ENCODE measurements at places on chromosomes 6 and 20. TPM values are rescaled to one million over a fixed set of nuclear protein-coding genes. Genes with fewer than 3 reads are reported as not detected.

DNA sequence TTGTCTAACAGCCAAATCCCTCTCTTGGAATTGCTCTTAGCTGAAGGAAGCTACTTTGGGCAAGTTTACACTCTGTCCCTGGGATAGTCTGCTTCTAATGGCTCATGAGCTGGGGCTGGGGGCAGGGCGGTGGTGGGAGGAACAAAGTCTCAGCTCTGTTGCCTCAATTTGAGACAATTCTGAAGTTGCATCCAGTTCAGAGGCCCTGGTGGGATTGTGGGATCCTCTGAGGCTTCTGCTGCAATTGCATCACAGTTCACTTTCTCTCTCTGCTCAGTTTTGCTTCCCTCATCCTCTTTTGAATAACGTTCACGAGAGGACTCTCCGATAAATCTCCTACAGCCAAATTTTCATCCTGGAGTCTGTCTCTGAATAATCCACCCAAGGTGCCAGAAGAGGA lies 440.6 kb upstream of the SLC35B3 start:
- DNase-seq = no peak

GRCh38 chr6:33925936-33926335 lies 122.1 kb upstream of the MLN start:
- no peak for DNase-seq

DNA sequence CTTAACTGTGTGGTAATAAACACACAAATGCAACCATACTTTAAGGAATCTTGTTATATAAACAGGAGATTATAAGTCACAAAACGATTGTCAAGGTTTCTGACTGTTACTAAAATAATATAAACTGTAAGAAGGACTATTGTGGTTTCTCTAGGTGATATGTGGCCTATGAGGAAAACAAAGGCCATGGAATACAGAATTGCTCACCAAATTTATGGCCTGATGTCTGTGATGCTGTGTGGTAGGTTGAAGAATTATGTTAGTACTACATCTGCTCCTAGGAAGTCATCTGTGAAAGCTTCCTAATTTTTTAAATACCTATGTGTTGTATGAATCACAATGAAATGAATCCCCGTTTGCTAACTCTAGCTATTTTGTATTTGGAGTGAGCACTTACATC lies 875.4 kb upstream of the MAP3K7 start:
- no peak for DNase-seq

Gene TMEM74B
- total RNA-seq = 0.36 TPM

DNA sequence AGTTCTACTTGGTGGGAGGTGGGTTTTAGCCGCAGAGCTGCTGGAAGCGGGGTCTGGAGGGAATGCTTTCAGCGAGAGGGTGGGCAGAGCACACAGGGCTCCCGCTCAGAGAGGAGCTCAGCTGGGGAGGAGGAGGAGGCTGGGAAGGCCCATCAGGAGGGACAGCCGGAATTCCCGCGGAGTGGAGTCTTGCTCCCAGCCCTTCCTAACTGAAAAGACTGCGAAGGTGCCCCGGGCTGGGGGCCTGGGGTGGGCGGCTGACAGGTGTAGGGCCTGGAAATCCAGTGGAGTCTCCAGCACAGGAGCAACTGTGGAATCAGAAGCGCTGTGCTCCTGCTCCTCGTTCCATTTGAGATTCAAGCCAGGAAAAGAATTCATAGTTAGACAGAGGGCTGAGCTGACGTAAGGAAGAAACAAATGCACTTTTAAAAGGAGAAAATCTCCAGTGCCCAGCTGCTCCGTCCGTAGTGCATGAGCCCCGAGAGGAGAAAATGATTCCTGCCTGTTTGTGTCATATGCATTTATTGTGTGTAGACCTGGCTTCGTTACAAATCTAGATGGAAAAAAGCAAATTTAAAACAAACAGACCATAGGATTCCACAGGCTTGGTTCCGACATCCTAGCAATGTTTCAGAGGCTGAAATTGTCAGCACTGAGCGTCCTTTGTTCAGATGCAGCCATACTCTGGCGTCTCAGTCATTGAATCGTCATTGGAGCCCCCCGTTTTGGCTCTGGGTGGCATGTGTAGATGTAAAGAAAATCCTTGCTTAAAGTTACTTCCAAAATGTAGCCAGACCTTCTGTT lies 197.7 kb downstream of the SMOC2 start:
- no peak for DNase-seq

DNA sequence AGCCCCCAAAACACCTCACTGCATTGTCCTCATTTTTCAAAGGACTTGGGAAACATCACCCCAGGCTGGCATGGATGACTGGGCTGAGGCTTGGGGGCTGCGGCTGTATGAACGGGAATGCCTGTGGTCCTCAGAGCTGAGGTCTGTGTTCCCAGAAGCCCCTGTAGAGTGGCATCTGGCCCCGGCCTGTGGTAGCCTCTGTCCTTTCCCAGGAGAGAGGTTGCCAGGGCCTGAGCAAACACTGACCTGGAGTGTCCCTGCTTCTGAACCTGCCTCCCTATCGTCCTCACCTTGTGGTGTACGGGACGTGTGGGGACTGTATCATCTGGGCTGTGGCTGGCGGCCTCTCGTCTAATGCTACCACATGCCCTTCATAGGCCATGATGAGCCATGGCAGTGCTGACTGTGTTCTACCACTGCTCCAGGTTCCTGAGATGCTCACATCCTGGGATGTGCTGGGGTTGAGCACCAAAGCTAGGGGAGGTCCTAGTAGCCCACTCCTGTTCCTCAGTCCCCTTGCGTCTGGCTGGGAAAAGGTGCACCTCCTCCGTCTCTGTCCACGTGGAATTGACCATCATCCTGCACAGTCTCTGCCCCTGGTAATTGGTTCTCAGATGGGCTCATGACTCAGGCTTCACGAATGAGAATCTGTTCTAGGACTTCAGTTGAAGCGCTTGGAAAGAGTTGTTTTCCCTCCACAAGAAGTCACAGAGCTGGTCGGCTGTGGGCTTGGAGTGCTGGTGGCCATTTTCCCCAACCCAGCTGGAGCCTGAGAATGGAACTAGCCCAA lies 27.6 kb downstream of the PHACTR3 start:
- DNase-seq = no peak

- DNase-seq = no peak
These were observed 24.5 kb downstream of the FRK start for GRCh38 chr6:116036075-116036773.

DNA sequence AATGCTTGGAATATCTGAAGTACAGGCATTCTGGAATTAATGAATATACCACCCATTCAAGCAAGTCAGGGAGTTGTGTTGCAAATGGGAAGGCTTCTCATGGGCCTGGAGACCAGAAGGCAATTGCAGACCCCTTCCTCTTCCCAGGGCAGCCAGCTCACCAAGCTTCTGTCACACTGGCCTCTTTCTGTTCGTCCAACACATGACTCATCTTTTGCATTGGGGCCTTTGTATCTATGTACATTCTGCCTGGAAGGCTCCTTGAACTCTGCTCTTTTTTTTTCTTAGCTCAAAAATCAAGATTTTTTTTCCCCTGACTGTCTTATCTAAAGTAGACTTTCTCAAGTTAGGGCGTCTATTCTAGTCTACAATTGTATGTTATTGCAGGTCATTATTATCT lies 132.9 kb upstream of the MYLIP start:
- no peak for DNase-seq

DNA sequence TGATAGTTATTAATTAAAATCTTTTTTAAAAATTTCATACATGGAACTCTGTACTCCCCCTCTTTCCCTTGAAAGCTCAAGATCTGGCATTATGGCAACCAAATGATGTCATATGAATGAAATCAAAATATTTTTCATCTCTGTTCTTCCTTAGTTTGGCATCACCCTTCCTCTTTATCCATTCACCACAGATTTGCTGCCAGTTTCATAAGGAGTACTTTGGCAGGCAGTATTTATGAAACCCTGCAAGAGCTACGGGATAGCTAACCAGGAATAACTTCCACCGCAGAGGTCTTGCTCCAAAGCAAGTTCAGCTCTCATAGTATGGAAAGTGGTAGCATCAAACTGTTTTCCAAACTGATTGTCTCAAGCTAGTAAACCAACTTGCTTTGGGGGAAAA lies 113.9 kb upstream of the DOK5 start:
- DNase-seq = no peak

Gene BEND6
- total RNA-seq = not detected

Gene MROH8
- 1.1 TPM for total RNA-seq

- DNase-seq = no peak
These were observed 893 bp downstream of the PRDM13 start for GRCh38 chr6:99607416-99608036.

DNA sequence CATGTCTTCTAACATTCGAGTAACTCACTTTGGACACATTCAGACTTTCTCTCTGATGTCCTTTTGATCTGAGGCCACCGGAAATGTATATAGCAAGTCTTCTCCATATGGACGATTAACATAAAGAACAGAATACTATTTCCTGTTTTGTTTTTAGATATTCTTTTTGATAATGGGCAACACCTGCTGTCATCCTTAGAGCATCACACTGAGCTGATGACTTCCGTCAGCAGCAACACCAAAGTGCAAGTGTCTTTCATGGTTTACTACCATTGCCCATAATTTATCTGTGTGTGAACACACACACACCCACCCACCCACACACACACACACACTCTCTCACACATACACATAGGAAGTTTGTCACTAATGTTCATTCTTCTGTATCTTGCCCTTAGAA lies 112.7 kb upstream of the SIM1 start:
- DNase-seq = no peak

Gene DUSP15
- not detected for total RNA-seq

DNA sequence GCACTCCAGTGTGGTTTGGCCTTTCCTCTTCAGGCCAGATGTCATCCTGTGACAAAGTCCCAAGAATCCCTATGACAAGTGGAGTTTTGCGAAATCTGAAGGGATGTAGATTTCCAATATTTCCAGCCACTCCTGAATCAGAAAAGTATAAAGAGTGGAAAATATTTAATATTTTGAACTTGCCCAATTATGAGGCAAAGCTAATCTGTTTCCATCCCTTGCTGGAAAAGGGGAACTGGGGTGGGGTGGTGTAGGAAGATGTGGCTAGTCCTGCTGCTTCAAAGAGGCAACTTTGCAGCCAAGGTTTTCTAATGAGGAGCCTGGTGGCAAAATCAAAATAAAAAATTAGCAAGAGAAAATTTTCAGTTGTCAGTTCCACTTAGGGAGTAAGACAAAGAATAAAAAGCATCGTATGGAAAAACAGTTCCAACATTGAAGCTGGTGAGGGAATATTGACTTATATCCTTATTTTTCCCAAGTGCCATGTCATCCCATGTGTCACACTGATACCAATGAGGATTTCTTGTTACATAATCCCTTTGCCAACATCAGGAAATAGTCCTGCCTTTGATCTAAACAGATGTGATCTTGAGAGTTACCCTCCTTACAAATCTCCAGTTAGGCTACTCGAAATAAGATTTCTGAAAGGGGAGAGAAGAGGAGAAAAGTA lies 480.0 kb upstream of the JARID2 start:
- no peak for DNase-seq

DNA sequence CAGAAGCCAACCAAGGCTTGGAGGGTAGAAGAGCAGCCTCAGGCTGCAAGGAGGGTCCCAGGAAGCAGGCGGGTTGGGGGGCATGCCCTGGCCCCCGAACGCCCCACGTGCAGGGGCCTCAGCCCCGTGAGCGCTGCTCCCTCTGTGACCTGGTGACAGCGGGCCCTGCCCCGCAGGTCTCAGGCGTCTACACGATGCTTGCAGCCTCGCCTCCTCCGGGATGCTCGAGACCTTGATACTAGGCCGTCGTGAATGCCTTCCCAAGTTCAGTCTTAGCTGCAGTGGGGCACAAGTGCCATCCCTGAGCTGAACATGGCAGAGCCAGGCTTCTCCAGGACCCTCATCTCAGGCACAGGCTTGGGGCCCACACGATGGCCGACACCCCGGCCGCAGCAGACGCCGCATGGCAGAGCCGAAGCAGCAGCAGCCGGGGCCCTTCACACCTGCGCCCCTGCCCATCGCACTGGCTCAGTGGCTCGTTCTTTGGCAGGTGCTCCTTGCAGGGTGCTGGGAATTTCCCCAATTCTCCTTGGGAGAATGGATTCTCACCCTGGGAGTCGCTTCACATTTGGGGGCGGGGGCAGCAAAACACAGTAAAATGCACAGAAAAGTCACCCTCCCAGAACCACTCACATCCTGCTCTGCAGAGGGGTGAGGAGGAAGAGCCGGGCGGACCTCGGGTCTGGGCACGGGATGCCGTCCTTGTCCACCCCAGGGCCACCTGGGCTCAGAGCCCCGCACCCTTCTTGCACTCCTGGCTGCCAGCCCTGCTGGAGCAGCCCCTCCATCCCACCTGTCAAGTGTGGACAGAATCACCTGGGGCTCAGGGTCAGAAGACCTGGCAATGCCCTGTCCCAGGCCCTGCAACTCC lies 161.8 kb downstream of the DLL1 start:
- DNase-seq = no peak

Gene RHAG
- total RNA-seq = not detected

DNA sequence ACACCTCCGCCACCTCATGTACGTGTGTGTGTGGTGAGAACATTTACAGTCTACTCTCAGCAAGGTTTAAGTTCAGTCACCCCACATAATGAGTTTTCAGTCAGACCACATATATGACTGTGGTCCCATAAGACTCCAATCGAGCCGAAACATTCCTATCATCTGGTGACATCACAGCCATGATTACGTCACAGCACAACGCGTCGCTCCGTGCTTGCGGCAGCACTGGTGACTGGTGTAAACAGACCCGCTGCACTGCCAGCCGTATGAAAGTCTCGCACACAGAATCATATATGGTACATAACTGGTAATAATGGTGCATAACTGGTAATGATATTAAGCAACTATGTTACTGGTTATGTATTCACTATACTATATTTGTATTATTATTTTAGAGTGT lies 150.7 kb downstream of the DLL1 start:
- DNase-seq = no peak

GRCh38 chr6:122077603-122078002 lies 321.8 kb upstream of the HSF2 start:
- DNase-seq = no peak

Gene SAMD3
- total RNA-seq = 3.1 TPM

Gene ETV7
- total RNA-seq = 0.88 TPM

DNA sequence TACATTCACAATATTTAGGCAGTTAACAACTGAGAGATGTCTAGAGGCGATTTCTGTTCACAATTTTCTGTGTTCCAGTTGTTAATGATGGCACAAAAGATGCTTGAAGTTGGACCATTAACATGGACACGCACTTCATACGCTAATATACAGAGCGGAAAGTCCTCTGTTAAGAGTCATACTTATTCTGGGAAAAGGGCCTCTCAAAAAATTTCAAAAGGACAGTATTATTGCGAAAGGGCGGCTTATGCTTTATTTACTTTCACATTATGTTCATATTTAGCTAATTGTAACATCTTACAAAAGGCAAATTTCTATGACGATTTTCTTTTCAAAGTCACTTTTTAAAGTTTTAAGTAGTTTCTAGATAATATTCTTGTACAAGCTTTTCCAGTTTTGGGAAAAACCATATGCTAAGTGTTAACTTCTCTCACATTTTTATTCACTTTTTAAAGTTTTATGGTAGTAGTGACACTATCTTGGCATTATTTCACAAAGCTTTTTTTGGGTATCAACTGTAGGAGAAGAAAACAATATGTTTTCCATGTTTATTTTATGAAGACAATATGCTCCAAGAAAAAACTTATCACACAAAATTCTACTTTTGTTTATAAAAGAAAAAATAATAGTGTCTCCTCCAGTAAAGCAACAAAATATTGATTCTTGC lies 62.3 kb downstream of the MAP7 start:
- DNase-seq = no peak

Gene DLK2
- total RNA-seq = 1.5 TPM

Gene MTFR2
- 23.3 TPM for total RNA-seq

Gene HLA-DQA2
- total RNA-seq = 2.7 TPM

- no peak for DNase-seq
These were observed 22.8 kb upstream of the GCLC start for GRCh38 chr6:53567701-53568100.

GRCh38 chr6:36443471-36444428 lies 950 bp downstream of the KCTD20 start:
- DNase-seq = peak; percentile 12
